Posterior vena cava (tissue), 2 donors: ENCODE measurements at places on chromosomes 3 and 15.
A peak's percentile ranks its signal among the peaks of the same experiment; 100 is the strongest.

DNA sequence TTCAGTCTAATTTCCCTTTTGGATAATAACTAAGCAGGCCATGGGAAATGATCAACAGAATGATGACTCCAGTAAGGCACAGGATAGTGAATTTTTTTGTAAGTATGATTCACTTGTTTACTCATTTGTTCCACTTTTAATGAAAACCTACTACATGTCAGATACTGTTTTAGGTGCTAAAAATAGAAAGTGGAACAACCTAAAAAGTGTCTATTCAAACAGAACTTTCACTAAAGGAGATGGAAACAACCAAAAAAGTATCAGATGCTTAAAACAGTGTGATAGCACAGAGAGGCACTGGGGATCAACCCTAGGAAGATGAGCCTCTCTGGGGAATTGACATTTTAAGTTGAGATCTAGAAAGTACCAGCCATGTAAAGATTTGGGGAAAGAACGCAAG, 11.1 kb downstream of the RYK start:
- no peak for DNase-seq

DNA sequence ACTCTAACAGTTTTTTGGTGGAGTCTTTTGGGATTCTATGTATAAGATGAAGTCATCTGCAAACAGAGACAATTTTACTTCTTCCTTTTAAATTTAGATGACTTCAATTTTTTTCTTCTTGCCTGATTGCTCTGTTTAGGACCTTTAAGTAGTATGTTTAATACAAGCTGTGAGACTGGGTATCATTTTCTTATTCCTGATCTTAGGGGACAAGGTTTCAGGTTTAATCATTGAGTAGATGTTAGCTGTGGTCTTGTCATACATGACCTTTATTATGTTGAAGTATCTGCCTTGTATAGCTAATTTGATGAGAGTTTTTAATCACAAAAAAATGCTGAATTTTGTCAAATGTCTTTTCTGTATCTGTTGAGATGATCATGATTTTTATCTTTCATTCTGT, 20.6 kb downstream of the GRM2 start:
- no peak for DNase-seq

DNA sequence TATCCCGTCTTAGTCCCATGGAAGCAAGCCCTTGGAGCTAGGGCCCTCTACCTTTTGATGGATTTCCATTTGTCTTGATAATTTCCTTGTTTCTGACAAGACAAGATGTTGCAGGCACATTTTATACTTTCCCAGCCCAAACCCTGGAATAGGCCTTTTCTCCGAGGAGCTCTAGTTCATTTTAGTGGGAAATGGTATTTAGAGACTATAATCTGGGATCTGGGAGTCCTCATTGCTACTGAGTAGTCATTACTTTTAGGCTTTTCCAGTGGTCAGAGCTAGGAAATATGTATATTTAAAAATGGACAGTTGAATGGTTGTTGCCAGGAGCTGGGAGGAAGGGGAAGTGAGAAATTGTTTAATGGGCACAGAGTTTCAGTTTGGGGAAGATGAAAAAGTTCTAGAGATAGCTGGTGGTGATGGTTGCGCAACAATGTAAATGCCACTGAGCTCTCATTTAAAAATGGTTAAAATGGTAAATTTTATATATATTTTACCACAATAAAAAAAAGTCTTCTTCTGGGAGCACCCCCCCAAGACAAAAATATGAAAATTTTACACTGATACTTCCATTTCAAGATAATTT, 31.6 kb downstream of the MLH1 start:
- no peak for DNase-seq

- DNase-seq, result no peak
These were observed 9.3 kb downstream of the STRA6 start for GRCh38 chr15:74193299-74193718.

GRCh38 chr15:39834256-39834655, 51.6 kb upstream of the FSIP1 start:
- DNase-seq, result no peak

DNA sequence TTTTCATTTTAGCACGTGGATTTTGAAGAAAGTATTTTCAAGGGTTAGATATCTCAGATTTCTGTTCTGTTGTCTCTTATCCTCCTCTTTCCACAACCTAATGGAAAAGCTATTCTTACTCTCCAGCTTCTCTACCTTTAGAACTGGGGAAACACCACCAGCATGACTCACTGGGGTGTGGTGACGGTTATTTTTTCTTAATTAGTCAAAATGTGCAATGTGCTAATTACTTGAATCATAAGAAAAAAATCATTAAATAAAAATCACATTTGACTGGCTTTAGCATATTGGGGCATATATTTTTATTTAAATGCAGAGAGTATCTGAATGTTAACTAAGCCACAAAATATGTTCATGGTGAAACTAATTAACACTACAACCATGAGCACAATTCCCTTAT, 570.7 kb upstream of the AGTR1 start:
- no peak for DNase-seq

DNA sequence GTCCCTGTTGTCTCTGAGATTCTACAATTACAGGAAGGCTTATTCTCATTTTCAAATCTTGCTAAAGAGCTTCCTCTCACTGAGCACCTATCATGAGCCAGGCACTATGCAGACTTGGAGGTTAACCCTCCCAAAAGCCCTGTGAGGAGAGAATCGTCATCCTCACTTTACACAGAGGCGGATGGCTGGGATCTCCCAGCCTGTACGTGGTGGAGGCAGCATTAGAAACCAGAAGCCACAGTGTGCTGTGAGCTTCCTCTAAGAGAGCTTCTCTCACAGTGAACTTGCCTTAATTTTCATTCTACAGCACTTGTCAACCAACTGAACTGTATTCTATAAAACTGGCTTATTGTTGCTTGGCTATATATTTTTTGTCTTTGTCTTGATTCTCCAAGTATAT, 6.1 kb upstream of the DGKG start:
- no peak for DNase-seq

DNA sequence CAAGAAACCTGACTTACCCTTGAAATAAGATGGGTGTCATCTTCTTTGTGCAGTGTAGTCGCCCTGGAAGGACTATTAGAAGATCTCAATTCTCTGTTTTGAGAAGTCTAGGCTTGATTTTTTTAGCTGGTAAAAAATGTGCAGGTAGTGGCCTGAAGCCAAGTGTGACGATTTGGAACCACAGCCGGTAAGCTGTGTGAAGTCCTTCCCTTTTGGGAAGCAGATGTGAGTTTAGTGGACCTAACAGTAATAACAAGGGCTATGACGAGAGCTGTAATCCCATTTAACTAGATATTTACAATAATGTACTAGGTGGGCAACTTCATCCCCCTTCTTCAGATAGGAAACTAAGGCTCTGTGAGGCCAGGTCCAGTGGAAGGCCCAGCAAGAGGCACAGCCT, 81.7 kb upstream of the MYZAP start:
- no peak for DNase-seq

DNA sequence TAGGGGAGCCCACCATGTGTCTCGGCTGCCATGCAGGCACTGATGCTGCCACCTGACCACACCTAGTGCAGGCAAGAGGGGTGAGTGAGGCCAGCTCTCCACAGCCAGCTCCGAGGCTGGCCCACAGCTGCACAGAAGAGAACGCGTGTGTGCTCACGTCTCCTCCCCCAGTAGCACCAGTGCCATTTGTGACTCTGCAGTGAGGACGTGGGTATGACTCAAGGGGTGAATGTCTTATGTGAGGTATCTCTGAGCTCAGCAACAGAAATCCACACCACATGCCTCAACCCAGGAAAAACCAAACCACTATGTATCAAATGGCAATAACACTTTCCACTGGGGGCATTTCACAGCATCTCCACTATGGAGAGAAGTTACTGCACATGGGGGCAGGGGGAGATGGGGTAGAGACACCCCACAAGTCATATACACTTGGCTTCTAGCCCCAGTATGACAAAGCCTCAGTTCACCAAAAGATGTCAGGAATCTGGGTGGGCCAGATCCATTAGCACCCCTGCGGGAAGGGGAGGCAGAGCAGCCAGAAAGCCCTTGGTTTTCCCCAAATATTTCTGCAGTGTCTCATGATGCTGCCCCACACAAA, 87.6 kb downstream of the LRIG1 start:
- no peak for DNase-seq

DNA sequence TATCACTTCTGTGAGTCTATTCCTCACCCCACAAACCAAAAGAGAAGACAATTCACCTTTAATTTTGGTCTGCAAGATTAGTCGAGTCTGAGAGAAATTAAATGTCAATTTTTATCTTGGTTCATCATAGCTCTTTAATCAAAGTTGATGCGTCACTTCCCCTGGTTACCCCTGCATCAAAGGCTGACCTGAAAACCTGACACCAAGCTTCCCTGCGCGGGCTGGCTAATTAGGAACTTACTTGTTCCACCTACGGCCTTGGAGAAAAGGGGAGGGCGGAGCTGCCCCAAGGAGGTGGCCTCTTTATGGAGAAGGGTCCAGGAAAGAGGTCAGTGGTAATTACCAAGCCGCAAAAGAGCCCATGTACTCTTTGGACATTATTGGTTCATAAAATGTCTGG, 218.4 kb downstream of the ARRDC4 start:
- DNase-seq, result no peak

GRCh38 chr3:33962396-33962795, 164.0 kb downstream of the PDCD6IP start:
- no peak for DNase-seq

DNA sequence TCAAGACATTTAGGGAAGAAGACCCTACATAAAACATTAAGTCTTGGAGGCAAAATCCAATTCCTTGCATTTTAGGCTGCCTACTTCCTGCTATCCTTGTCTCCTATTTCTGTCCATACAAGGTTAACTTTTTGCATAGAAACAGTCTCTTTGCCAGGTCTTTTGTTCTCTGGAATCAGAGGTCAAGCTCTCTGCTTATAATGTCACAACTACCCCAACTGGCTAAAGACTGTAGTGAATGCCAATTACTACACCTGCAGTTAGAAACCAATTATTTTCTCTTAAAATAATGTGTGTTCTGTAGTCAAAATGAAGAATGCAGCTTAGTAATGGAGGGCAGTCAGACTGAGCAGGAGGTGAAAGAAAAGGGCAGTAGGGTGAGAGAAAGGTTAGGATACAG, 856.2 kb downstream of the TUSC7 start:
- no peak for DNase-seq

- no peak for DNase-seq
These were observed 140.3 kb downstream of the TBC1D5 start for GRCh38 chr3:17602126-17602525.

- DNase-seq, result no peak
These were observed 218.4 kb upstream of the TRIM42 start for GRCh38 chr3:140459462-140459861.

GRCh38 chr15:101413239-101413638, 76.3 kb downstream of the PCSK6 start:
- no peak for DNase-seq

- no peak for DNase-seq
These were observed 397.8 kb upstream of the NR2F2 start for GRCh38 chr15:95932676-95933075.

DNA sequence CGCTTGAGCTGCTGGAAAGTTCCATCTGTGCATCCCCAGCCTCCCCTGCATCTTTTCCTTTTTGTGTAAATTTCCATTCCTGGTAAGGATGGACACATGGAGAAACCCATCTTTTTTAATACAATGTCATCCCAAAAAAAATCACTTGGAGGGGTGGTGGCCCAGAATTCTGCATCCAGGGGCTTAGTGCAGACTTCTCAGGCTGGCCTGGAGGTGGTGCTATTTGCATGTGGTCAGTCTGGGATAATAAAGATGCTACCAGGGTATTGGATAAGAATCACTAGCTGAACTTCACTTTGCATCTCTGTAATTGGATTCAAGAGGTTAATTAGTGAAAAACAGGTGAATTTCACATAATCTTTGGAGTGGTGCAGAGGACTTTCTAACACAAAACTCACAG, 1.8 kb upstream of the ZSCAN2 start:
- DNase-seq, result peak; percentile 47

- no peak for DNase-seq
These were observed 11.5 kb downstream of the CPNE9 start for GRCh38 chr3:9715136-9715535.

- no peak for DNase-seq
These were observed 137.4 kb downstream of the RYR3 start for GRCh38 chr15:33448151-33448550.

- DNase-seq, result no peak
These were observed 70.8 kb downstream of the HOMER2 start for GRCh38 chr15:82881747-82882146.

DNA sequence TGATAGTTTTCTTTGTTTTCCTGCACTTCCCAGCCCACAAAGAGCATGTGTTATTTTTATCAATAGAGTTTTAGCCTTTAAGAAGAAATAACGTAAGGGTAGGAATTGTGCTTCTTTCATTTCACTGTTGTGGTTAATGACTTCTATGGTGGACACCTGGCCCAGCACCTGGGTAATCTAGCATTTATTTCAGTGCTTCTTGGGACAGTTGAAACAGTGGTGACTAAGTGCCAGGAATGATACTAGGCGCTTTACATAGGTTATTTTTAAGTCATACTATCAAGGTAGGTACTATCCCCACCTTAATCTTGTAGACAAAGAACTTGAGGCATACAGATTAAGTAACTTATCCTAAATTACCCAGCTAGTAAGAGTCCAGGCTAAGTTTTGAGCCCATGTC, 243.8 kb downstream of the SOX2 start:
- no peak for DNase-seq

GRCh38 chr3:22536541-22536940, 666.6 kb upstream of the UBE2E2 start:
- DNase-seq, result no peak

DNA sequence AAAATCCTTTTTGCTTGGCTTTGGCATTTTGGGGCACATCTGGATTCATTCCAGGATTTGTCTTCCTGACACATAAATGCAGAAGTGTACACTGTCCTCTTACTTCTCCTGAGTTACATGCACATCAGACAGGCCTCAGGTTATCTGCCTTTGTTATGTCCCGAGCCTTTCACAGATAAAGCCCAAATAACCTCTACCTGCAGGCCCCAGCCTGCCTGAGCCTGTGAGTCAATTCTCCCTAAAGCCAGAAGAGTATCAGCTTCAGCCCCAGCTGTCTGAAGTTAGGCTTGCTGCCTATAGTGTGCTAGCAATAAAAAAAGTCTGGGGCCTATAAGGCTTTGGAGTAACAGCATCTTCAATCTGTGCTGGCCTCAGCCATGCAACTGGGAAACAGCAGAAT, 17.7 kb upstream of the GSK3B start:
- DNase-seq, result no peak

GRCh38 chr15:78046796-78047341, 30.6 kb downstream of the TBC1D2B start:
- peak; percentile 61 for DNase-seq

GRCh38 chr3:131544557-131544956, 41.8 kb upstream of the MRPL3 start:
- no peak for DNase-seq

GRCh38 chr3:51696954-51697353, 9.9 kb upstream of the GRM2 start:
- DNase-seq, result no peak

GRCh38 chr3:60015032-60015705, 965.3 kb upstream of the CFAP20DC start:
- DNase-seq, result no peak
